ENCODE measurements at places on chromosomes 12 and 14. TPM values are rescaled to one million over a fixed set of nuclear protein-coding genes. Genes with fewer than 3 reads are reported as not detected.

DNA sequence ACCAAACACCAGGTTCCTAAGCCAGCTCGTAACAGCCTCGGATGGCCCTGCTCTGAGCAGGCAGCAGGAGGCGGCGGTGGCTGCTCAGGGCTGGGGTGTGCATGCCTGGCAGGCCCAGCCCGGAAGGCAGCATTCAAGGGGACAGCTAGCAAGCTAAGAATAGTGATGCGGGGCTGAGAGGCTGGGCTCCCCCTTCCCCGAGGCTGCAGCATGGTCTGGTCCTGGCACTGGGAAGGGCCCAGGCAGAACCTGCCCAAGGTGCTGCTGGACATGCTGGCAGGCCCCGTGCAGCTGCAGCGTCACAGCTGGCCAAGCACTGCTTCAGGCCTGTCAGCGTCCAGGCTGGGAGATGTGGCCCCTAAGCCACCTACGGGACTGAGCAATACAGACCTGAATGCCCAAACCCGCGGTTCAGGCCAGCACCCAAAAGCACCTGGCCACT is 26.4 kb upstream of the NUDT14 start:
- DNase-seq: no peak

DNA sequence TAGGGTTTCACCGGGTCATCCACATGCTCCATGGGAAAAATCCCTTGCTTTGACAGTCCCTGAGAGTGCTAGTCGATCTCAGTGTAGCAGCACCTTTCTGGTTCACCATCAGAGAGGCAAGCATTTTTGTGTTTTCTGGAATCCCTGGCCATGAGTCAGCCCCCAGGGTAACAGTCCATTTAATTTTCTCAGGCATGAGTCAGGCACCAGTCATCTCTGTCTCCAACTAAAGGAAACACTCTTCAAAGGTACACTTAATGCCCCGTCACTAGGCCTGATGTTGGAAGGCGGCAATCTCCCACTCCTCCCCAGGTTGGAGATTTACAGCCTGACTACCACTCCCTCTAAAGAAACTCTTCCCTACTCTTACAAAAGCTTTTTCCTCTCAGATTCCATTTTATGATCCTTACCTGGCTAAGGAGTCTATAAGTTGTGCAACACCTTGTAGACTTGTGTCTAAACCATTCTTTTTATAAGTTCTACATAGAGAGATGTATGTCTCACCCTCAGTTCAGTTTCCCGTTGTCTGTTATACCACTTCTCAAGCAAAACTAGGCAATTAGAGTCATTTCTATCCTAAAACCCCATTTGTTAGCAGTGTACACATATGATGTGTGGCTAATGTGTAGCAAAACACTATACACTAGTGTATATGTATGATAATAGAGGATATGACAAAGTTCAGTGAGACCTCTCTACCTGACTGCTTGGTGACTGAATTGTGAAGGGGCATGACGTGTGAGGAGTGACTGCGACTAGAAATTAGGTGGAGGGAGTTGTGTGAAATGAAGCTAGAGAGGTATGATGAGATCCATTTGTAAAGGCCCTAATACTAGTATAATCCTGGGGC is 24.6 kb downstream of the TMEM19 start:
- DNase-seq: no peak

DNA sequence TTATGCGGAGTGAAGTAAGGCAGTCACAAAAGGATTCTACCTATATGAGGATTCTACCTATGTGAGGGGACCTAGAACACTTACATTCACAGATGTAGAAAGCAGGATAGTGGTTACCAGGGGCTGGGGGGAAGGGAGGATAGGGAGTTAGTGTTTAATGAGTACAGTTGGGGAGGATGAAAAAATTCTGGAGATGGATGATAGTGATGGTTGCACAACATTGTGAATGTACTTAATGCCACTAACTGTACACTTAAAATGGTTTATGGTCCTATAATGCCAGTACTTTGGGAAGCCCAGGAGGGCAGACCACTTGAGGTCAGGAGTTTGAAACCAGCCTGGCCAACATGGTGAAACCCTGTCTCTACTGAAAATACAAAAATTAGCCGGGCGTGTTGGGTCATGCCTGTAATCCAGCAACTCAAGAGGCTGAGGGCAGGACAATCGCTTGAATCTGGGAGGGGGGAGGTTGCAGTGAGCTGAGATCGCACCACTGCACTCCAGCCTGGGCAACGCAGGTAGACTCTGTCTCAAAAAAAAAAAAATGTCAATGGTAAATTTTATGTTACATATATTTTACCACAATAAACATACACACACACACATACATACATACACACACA is 25.4 kb downstream of the SVOP start:
- no peak for DNase-seq

DNA sequence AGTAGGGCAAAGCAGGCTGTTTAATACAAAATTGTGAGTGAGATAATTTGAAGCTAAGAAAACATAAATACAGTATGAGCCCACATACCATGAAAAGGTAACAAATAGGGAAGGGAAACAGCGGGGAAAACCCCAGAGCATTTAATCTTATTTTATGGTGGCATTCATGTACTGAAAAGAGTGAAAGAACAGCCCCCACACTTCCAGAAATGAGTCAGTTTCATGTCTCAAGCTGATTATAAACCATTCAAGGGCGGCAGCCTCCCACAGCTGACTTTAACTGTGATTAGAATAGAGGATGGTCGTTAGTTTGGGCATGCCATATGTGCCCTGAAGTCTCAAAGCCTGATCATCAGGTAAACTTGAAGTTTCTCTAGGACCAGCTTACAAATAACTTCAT is 64.5 kb downstream of the FOXG1 start:
- no peak for DNase-seq

DNA sequence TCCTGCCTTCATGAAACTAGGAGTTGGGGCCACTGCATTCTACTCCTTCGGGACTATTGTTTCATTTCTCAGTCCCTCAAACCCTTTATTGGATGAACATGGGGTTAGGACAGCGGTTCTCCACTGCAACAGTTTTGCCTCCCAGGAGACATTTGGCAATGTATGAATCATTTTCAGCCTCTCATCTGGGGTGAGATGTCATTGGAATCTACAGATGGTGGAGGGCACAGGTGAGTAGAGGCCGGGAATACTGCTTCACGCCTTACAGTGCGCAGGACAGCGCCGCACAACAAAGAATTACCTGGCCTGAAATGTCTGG is 649 bp upstream of the GNPNAT1 start:
- DNase-seq: no peak

DNA sequence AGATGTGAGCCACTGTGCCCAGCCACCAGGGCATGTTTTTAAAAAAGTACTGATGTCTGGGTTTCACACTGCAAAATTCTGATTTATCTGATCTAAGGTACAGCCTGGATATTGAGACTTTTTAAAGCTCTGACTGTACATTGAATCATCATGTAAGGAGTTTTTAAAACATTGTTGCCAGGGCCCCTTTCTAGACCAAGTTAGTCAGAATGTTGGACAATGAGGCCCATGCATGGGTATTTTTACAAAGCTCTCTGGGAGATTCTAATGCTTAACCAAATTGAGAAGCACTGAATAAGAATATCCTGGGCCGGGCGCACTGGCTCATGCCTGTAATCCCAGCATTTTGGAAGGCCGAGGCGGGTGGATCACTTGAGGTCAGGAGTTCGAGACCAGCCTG is 16.7 kb downstream of the TMEM19 start:
- no peak for DNase-seq

- no peak for DNase-seq
These were observed 87.1 kb downstream of the GPR135 start for GRCh38 chr14:59377991-59378601.

GRCh38 chr12:130625201-130625600 is 90.9 kb downstream of the RIMBP2 start:
- DNase-seq: no peak

DNA sequence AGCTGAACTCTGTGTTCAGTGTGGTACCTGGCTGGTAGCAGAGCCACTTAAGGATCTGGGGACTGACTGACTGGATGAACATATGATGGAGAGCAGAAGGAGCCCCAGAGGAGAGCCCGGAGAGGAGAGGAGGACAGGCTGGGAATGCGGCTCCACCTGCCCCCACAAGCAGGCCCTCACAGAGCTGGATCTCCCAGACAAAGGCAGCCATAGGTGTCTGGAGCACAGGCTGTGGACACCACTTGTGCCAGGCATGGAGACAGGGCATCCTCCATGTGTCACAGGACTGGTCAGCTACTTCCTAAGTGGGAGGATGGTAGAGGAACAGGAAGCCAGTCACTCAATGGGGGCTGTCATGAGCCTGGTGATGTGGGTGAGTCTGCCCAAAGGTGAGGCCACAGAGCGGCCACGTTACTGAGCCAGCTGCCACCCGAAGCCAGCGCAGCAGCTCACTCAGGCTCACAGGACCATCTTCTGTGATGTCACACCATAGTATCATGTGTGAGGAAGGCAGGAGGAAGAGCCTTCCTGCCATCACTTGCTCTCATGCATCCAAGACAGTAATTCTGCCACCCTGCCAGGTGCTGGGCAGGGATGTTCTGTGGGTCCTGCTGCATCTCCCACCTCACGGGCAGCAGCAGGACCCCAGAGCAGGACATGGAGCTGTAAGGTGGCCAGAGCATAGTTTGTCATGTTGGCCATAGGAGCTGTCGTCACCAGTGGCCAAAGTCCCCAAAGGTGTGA is 72.1 kb downstream of the PRIMA1 start:
- no peak for DNase-seq

- DNase-seq: peak; percentile 59
These were observed 174.2 kb upstream of the SLC38A2 start for GRCh38 chr12:46546634-46547273.

DNA sequence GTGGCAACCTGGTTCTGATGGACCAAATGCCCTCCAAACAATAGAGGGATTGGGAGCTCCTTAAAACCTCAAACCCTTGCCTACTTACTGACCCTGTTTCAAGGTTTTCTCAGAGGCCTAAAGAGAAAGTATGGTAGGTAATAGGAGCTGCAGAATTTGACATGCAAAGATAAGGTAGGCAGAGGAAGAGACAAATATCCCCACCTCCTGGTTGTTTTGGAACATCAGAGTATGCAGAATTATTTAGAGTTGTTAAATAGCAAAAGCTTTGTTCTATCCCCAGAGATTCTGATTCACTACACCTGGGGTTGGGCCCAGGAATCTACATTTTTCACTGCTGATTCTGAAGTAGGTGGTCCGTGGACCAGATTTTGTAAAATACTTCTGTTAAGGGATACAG is 421.2 kb downstream of the SOX5 start:
- no peak for DNase-seq

DNA sequence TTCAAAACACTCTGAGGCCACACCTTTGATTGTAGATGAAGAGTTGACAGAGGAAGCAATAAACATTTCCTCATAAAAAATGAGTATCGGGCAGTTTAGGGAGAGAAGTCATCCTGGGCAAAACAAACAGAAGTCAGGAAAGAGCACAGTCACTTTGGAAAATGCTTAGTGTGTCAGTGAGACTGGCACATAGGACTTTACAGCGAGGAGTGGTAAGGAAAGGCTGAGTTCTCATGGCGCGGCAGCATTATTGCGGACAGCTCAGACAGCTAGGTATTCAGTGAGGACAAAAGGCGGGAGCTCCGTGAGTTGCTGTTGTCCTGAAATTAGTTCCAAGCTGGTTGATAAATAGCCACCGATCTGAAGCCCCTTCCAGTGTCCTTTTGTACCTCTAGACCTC is 229.9 kb downstream of the SNAPC1 start:
- DNase-seq: no peak

GRCh38 chr14:38238332-38238731 is 17.6 kb downstream of the CLEC14A start:
- DNase-seq: no peak

GRCh38 chr14:69985463-69985862 is 106.2 kb downstream of the SMOC1 start:
- DNase-seq: no peak

- peak; percentile 73 for DNase-seq
These were observed 395 bp upstream of the BRI3BP start for GRCh38 chr12:124992874-124993625.

DNA sequence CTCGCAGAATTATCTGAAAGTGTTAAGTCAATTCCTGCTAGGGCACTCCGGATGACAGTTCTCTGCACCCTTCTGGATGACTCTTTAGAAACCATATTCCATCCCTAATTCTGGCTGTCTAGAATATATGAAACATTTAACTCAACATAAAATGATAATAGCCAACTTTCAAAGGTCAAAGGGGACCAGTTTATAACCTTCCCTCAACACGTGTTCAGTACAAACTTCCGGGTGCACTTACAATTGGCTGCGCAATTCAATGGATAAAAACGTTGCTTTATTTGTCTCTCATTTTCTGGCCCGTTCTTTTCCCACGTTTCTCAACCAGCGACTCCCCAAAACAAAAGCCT is 1.3 kb downstream of the SBNO1 start:
- peak; percentile 29 for DNase-seq

GRCh38 chr14:23163830-23164229 is 19.6 kb downstream of the SLC7A8 start:
- no peak for DNase-seq

GRCh38 chr12:20646239-20646827 is 48.8 kb upstream of the SLCO1C1 start:
- DNase-seq: no peak

GRCh38 chr12:113663396-113663795 is 191.7 kb upstream of the LHX5 start:
- DNase-seq: no peak

GRCh38 chr14:39175445-39176262 is 600 bp downstream of the PNN start:
- peak; percentile 64 for DNase-seq

DNA sequence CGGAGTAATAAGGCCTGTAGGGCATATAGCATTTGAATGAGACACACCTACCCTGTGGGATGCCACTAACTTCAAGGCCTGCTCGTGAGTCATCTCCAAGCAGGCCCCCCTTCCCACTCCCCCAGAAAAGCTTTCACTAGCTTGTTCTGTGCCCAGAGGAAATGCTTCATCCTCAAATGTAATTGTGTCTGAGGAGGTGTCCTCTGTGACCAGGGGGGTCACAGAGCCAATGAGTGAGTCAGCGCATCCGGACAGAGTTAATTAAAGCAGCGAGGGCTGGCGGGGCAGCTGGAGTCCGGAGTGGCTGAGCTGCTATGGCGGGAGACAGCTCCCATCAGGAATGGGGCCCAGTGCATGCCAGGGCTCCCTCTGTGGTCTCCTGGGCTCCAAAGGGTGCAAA is 27.0 kb upstream of the ESRRB start:
- no peak for DNase-seq

GRCh38 chr12:96015672-96016071 is 19.5 kb upstream of the HAL start:
- no peak for DNase-seq

GRCh38 chr14:85881935-85882334 is 352.0 kb downstream of the FLRT2 start:
- no peak for DNase-seq

GRCh38 chr12:62409068-62409467 is 57.6 kb upstream of the MON2 start:
- DNase-seq: no peak

GRCh38 chr12:24591079-24591626 is 357.7 kb downstream of the BCAT1 start:
- no peak for DNase-seq

Gene ESR2
- total RNA-seq: not detected

Gene PRR13
- 187 TPM for total RNA-seq

Gene KCNA5
- total RNA-seq: not detected

Gene CLEC6A
- not detected for total RNA-seq

Gene SIX1
- total RNA-seq: not detected

Gene CD69
- 1,130 TPM for total RNA-seq

Gene GSG1
- total RNA-seq: not detected

Gene SMIM41
- 0.54 TPM for total RNA-seq

Gene ZNF384
- 68.3 TPM for total RNA-seq

Gene CLEC2B
- 90.8 TPM for total RNA-seq

Gene IQSEC3
- total RNA-seq: 0.05 TPM

Gene RASAL1
- total RNA-seq: not detected

Gene PTHLH
- total RNA-seq: not detected

Gene GPR65
- total RNA-seq: 12.3 TPM

Gene CELA1
- not detected for total RNA-seq
